ENCODE measurements at places on chromosomes 11 and 22. TPM values are rescaled to one million over a fixed set of nuclear protein-coding genes. Genes with fewer than 3 reads are reported as not detected.

ACRV1 gene
- total RNA-seq: not detected

CSRP3 gene
- not detected for total RNA-seq

GNB1L gene
- 19.7 TPM for total RNA-seq

PRAME gene
- total RNA-seq: not detected

ST13 gene
- total RNA-seq: 95.1 TPM

MPZL2 gene
- not detected for total RNA-seq

MPPED2 gene
- not detected for total RNA-seq

PATE4 gene
- not detected for total RNA-seq

KIRREL3 gene
- total RNA-seq: 4.1 TPM

CDCA5 gene
- 13.5 TPM for total RNA-seq

SMIM35 gene
- total RNA-seq: not detected

RASD2 gene
- not detected for total RNA-seq

TBX10 gene
- total RNA-seq: not detected

NRGN gene
- total RNA-seq: 11.5 TPM

MRPL23 gene
- total RNA-seq: 382 TPM

NCR3LG1 gene
- total RNA-seq: 4.0 TPM

STK33 gene
- 5.3 TPM for total RNA-seq

AP5B1 gene
- 8.9 TPM for total RNA-seq

OR2D2 gene
- not detected for total RNA-seq

THRSP gene
- not detected for total RNA-seq

SNX32 gene
- total RNA-seq: 1.1 TPM

Data from myometrial cell (primary cell).